Central memory CD4-positive, alpha-beta T cell (primary cell): ENCODE measurements at places on chromosomes 3 and 15.
A peak's percentile ranks its signal among the peaks of the same experiment; 100 is the strongest.

DNA sequence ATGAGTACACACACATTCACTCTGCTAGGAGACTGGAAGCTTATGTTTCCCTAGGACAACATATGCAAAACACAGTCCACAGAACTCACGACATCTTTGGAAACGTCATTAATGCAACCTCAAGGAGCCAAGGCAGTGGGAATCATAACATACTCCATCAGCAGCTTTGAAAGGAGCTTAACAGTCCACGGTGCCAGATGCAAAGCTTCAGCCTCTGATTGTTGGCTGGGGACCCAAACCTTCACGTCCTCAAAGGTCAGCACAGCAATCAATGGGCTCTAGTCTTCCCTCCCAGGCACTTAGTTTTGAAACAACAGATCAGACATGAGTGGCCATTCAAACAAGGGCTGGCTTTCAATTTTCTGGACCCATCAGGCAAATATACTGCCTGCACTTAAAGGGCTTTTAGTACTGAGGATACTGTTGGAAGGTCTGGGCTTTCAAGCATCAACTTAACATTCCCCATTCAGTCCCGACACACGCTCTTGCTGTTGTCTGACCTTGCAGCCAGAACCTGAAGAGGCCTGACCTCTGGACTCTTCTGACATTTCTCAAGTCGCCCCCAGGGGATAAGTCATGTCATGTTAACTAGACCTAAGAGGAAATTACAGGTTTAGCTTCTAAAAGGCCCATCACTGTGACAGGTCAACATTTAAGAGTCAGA, 223.0 kb downstream of the PDZRN3 start:
- no peak for DNase-seq

- DNase-seq, result no peak
Measured at GRCh38 chr15:69510556-69510955, 57.9 kb downstream of the RPLP1 start.

DNA sequence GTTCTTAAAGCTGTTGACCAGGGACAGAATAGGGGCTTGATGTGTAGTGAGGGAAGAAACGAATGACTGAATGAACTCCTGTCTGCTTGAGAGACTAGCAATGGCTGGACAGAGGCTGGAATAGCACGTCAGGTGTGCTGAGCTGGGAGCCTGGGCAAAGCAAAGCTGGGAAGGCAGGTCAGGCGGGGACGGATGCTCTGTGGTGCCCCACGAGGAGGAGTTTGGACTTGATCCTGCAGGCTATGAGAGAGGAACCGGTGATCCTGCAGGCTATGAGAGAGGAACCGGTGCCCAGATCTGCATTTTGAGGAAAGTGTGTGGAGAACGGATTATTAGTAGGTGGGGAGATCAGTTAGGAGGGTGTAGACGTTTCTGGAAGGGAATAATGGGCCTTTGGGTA, 31.3 kb upstream of the PSTPIP1 start:
- no peak for DNase-seq

DNA sequence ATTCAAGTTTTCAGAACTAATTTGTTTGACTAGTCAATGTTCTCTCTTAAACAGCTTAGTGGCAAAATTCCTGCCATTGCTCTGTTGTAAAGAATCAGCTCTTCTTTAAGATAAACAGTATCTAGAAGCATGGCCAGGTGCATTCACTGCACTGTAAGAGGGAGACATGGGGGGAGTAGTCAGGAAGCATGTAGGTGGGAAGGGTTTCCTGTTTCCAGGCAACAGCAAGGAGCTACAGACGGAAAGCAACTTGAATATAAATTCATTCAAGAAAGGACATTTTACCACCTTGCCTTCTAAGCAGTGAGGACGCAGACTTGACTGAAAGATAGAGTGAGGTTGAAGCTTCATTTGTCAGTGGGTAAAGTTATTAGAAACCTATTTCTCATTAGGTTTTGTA, 55.3 kb downstream of the BBX start:
- no peak for DNase-seq

DNA sequence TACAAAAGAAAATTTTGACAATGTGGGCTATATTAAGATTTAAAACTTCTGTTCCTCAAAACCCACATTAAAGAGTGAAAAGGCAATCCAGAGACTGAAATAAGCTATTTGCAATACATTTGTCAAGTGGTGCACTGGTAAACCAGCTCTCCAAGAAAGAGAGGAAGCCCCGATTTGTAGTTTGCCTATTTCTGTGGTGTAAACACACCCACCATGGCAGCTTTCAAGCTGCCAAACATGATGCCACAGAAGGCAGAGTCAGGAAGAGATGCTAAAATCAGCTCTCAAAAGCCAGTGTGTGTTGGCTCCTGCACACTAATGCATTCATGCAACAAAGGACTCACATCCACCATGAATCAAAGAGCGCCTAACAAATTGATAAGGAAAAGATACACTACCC, 17.5 kb downstream of the RFTN1 start:
- DNase-seq, result peak; percentile 35

- no peak for DNase-seq
Measured at GRCh38 chr3:54681706-54682105, 246.2 kb downstream of the LRTM1 start.

DNA sequence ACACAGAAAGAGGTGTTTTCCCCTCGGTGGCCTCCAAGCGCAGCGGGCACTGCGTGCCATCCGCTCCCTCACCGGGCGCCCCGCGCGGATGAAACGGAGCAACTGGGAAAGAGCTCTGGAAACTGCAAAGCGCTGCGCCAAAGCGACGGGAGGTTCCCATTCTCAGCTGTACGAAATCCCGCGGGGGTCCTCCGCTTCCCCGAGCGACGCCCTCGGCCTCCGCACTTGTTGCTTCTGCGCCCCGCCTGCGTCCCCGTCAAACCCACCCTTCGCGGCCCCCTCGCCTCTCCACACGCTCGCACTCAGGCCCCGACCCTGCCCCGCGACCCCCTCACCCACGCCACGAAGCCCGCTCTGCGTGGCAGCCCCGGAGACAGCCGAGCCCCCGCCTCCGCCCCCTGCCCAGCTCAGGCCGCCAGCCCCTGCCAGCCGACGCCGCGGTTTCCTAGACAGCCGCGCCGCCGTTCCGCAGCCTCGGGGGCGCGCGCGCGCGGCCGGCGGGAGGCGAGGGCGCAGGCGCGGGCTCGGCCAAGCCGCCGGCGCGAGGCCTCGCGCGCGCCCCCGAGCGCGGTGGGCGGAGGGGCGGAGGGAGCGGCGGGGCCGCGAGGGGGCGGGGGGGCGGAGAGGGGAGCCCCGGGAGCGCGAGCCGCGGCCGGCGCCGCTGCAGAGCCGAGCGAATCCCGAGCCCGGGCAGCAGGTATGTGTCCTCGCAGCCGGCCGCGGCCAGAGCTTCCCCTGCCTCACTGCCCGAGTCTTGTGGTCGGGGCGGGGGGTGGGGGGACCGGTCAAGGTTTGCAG, at the start of gene TMEM266:
Gene TMEM266 (plus strand): TSS at position 666 of the 798 bp plus-strand sequence. CDS start 74,279 bp downstream, outside the sequence.
- no peak for DNase-seq

DNA sequence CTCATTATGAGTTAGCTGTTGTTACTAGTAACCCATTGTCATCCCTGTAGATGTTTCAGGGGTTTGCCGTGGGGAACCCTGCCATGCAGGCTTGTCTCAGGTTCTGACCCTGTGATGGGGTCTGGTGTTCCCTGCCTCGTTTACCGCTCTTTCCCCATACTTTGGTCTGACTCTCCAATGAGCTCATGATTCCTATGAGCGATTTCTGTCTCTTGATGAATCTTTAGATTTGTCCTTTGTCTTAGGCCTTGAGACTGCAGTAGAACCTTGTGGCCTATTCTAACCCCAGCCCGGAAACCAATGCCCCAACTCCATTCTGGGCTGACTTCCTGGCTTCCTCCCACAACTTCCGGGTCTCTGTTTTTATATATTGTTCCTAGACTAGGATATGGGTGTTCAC, 11.3 kb upstream of the IQGAP1 start:
- peak; percentile 82 for DNase-seq

GRCh38 chr3:147418371-147418781, 9.2 kb downstream of the ZIC1 start:
- no peak for DNase-seq

DNA sequence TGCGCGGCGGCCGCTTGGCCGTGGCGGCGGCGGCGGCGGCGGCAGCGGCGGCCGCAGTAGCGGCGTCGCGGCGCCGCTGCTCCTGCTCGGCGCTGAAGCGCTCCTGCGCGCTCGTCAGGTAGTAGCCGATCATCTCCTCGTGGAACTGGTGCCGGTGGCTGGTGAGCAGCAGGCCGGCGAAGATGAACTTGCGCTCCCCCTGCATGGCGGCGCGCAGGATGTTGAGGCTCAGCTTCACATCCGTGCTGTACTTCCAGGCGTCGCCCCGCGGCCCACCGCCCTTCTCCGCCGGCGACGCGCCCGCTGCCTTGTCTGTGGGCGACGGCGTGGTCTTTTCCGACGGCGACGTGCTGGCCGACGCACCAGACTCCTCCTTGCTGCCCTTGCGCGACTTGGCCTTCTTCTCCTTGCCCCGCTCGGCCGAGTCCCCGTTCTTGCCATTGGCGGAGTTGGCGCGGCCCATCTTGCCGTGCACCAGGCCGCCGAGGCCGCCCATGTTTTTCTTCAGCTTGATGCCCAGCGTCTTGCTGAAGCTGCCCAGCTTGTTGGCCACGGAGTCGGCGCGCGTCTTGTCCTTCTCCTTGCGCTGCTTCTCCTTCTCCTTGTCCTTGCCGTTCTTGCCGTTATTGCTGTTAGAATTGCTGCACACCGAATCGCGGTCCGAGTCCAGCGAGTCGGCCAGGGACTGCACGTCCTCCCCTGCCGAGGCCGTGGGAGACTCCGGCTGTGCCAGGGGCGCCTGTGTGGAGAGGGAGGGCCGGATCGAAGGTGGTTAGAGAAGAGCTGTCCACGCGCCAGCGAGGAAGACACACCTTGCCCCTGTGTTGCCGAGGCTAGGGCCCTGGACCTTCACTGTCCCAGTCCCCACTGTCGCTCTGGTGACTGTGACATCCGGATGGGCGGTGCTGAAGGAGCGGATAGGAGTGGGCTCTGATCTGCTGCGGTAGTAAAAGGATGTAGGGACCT, 157.6 kb downstream of the KLF13 start:
- peak; percentile 31 for DNase-seq

- DNase-seq, result no peak
Measured at GRCh38 chr3:131619821-131620220, 117.0 kb upstream of the MRPL3 start.

GRCh38 chr15:85754989-85755388, 39.7 kb downstream of the KLHL25 start:
- DNase-seq, result no peak

GRCh38 chr15:40785164-40785563, 15.4 kb downstream of the C15orf62 start:
- DNase-seq, result no peak

GRCh38 chr3:143644370-143645089, 203.7 kb downstream of the SLC9A9 start:
- no peak for DNase-seq

DNA sequence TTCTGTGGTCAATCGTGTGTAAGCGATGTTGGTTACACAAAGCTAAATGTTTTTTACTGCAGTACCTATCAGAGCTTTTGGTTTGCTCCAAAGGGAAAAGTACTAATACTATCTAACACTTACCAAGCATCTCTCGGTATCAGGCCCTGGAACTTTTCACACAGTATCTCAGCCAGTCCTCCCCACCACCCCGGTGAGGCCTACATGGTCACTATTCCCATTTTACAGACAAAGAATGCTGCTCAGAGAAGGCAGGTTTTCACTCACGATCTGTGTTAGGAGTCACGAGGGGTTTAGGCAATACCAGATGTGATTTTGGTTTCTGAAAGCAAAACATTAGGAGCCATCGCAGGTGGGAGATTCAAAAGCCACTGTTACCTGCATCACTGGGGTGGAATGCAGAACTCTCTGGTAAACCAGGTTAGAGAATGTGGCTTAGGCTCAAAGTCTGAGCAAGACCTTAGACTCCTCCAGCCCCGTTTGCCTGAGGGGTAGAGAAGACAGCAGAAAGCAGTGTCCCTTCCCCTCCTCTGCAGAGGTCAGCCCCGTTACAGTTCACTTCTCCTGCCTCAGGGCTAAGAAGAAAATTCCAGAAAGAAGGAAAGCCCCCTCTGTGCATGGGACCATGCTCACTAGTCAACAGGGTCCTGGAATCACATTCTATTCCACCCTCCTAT, 57.2 kb downstream of the XXYLT1 start:
- DNase-seq, result no peak
